ENCODE measurements at places on chromosomes 4 and X.

GRCh38 chr4:38920186-38920585, 52.6 kb downstream of the FAM114A1 start:
- no peak for DNase-seq

DNA sequence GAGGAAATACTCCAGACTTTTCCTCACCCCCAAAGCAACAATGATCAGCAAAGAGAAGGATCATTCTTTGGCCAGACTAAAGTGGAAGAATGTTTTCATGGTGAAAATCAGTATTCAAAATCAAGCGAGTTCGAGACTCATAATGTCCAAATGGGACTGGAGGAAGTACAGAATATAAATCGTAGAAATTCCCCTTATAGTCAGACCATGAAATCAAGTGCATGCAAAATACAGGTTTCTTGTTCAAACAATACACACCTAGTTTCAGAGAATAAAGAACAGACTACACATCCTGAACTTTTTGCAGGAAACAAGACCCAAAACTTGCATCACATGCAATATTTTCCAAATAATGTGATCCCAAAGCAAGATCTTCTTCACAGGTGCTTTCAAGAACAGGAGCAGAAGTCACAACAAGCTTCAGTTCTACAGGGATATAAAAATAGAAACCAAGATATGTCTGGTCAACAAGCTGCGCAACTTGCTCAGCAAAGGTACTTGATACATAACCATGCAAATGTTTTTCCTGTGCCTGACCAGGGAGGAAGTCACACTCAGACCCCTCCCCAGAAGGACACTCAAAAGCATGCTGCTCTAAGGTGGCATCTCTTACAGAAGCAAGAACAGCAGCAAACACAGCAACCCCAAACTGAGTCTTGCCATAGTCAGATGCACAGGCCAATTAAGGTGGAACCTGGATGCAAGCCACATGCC, 89.7 kb downstream of the TET2 start:
- no peak for DNase-seq

DNA sequence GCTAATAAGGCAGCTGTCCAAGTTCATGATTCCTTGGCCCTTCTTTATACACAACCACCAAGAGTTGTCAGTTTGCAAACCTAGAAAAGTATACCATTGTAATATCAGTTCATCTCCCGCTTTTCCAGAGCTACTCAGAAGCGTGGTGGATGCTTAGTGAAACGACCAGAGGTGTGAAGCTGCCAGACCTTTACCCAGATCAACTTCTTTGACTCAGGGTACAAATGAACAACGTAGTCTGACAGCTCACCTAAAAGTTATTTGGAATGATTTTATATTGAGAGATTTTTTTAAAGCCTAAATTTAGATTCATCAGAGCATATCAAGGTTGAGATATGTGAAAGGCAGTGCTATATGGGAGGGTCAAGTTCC, 169.7 kb downstream of the CBR4 start:
- DNase-seq = no peak

DNA sequence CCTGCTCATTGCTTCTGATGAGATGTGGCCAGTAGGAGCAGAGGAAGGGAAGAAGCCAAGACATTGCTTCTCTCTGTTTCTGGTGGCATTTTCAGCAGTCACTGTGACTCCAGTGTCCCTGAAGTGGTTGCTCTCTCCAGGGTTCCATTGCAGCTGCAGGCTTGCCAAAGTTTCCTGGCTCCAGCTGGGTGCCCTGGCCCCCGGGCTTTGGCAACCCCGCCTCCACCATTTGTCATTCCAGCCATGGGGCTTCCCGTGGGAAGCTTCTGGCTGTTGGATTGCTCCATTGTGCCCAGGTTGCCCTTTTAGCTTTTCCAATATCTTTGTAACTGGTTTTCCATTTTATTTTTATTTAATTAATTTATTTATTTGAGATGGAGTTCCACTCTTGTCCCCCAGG, 12.7 kb downstream of the FGFBP1 start:
- no peak for DNase-seq

- no peak for DNase-seq
Measured at GRCh38 chr4:1459722-1460511, 53.7 kb upstream of the NKX1-1 start.

DNA sequence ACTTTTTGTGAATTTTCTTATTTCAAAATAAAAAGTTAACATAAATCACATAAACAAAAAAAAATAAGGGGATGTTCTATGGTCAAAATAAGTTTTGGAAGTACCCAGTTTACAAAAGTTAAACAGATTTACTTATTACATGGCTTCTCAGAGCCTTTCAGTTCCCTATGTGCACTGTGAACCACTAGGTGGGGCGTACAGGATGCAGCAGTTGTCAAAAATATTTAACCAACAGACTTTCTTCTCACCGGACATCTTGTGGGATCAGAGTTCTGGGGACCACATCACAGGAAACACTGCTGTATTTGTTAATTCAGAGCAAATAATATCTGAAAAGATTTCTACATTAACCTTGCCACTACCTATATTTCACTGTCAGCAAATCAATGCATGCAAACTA, 74.1 kb downstream of the SMARCA1 start:
- DNase-seq = no peak

DNA sequence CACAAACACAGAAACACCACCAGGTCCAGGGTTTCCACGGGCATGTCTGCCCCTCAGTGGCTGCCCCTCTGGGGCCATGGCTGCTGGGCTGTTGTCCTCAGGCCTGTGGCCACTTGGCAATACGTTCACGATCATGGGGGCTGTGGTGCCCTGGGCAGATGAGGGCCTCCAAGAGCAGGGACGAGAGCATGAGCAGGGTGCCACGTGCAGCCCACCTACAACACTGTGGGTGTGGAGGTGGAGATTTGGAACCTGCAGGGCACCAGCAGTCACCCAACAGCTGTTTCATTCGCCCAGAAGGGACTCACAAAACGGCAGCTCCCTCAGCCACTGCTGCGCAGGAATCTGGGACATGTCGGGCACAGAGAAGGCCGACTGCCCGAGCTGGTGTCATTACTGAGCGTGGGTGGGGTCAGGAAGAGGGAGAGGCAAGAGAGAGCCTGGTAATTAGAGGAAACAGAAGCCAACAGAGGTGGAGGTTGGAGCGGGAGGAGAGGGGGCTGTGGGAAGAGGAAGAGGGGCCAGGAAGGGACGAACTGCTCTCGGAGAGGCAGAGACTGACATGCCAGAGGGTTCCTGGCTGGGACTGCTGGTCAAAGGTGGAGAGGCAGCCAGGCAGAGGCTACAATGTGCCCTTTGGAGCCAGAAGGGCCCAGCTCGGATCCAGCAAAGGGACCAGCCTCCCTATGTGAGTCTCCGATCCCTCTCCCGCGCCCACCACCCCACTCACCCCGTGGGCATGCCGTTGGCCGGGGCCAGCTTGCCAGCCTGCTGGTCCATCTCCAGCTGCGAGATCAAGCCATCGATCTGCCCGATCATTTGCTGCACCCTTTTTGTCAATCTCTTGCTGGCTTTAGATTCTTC, 23.1 kb downstream of the FGFR3 start:
- no peak for DNase-seq
